Kidney glomerular epithelial cell (primary cell): ENCODE measurements at places on chromosomes 5 and 9.

DNA sequence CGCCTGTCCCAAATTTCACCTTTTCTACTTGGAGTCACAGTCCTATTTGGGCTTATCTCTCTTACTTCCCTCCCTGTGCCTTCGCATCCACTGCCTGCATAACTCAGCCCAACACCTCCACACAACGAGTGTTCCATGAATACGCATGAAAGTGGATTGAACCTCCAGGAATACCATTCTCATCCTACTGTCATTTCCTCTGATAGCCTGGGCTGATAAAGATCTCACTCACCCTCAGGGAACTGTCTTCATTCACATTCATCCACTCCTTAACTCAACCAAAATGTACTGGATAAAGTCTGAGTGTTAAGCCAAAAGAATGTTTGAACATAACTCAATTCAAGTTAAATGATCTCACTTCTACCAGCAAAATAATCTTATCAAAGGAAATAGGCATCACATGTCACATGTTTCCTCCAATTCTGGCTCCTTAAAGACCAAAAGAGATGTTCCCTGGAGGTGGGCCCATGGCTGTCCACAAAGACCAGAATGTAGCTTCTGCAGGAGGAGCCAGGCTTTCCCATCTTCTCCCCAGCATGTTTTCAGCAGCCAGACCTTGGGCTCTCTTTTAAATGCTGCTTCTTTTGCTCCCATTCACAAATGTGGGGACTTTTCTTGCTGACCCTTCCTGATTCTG, 28.4 kb upstream of the TRIO start:
- no peak for DNase-seq

- no peak for DNase-seq
These were observed 127.6 kb downstream of the MVB12B start for GRCh38 chr9:126454215-126454614.

- DNase-seq = no peak
These were observed 3.0 kb upstream of the IFNW1 start for GRCh38 chr9:21144603-21145002.

- DNase-seq = no peak
These were observed 429.5 kb downstream of the TLE1 start for GRCh38 chr9:81259896-81260295.

DNA sequence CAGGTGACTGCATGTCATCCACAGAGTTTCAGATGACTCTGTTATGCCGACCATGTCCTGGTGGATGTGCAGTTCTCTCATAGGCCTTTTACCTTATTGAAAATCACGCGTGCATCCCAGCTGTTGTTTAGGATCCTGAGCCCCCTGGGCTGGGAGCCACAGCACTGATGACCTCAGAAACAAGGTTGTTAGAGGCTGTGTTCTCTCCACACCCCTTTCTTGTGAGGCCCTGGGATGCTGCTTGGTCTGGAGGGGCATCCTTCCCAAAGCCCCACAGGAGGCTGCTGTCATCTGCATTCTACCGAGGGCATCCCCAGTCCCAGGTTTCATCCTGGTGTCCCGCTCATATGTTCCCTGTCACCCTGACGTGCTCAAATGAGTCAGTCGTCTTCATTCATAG, 76.5 kb upstream of the IRX4 start:
- DNase-seq = no peak
